ENCODE measurements at places on chromosomes 3 and 15. TPM values are rescaled to one million over a fixed set of nuclear protein-coding genes. Genes with fewer than 3 reads are reported as not detected.

The CHRNA5 gene
- 1.3 TPM for total RNA-seq

The STXBP5L gene
- total RNA-seq = not detected

The ZNF660 gene
- 0.26 TPM for total RNA-seq

DNA sequence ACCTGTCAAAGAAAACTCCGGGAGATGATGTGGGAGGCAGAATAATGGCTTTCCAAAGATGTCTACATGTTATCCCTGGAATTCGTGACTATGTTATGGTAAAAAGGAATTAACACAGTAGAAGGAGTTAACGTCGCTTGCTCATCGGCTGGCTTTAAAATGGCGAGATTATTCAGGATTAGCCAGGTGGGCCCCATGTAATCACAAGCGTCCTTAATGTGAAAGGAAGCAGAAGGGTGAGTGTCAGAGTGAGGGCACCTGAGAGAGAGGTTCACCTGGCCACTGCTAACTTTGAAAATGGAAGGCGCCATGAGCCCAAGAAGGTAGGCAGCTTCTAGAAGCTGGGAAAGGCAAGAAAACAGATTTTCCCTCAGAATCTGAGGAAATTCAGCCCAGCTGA, 557.2 kb downstream of the EPHB1 start:
- no peak for DNase-seq

DNA sequence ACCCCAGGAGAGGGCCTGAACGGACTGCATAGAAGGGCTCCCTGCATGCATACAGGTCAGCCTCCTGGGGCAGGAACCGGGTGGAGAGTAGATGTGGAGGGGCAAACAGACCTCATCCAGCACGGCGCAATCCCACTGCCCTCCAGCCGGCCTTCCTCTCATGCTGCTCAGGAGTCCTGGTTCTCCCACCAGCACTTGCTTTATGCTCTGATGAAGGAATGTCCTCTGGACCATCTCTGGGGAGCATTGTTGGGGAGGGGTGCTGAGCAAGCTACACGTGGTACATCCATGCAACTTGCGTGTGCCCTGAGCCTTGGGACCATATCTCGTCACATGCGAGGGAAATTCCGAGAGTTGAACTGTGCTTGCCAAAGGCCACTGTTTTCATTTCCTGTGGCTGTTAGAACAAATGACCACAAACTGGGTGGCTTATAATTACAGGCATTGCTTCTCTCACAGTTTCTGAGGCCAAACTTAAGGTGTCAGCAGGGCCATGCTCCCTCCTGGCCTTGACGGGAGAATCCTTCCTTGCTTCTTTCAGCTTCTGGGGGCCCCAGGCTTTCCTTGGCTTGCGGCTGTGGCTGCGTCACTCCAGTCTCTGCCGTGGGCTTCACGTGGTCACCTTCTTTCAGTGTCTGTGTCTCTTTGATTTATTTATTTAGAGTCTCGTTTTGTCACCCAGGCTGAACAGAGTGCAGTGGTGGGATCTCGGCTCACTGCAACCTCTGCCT, 12.2 kb downstream of the SELENOS start:
- no peak for DNase-seq

Data from bronchial epithelial cell (primary cell).